Activated T-helper 17 cell treated with anti-CD3 and anti-CD28 coated beads, Interleukin-2, amount 50 U/mL, for 72 hours (primary cell): ENCODE measurements at places on chromosomes 1 and 21.
A peak's percentile ranks its signal among the peaks of the same experiment; 100 is the strongest.

DNA sequence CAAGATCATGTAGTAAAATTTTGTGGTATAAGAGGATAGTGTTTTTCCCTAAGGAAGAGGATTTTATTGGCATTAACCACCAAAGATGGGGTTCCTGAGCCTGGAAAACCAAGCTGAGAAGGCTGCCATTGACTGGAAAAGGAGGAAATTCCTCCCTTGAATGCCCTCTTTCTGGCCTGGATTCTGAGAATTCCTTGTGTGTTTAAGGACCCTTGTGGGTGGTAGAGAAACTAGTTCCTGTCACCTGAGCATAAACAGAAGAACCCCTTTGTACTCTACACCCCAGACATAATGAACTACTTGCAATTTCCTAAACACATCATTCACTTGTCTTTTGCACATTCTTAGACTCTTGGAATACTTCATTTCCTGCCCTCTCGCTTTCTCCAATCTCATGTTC is 33.1 kb upstream of the CEP350 start:
- ATAC-seq: no peak

- ATAC-seq: no peak
These were observed 47.2 kb downstream of the VPS26C start for GRCh38 chr21:37219761-37220432.

GRCh38 chr1:47756006-47756405 is 241.2 kb downstream of the TRABD2B start:
- no peak for ATAC-seq

DNA sequence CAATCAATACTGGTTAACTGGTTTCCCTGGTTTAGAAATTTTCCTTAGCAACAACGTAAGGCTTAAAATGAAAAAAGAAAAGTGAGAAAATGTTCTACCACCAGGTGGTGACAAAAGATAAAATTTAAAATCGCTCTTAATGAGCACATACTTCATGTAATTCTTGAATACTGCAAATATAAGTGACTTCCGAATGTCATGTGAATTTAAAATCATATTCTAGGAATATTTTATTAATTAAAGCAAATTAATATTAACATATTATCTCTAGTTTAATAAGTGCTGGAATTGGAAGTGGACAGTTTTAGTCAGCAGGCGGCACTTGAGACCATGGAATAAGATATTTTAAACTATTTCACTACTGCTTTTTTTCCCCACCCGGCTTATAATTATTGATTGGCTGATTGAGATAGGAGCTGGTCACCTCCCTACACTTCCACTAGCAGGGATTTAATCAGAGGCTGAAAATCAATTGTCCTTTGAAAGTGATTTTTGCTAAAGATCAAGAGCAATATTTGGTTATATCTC is 5.0 kb upstream of the ADAMTS1 start:
- ATAC-seq: no peak

DNA sequence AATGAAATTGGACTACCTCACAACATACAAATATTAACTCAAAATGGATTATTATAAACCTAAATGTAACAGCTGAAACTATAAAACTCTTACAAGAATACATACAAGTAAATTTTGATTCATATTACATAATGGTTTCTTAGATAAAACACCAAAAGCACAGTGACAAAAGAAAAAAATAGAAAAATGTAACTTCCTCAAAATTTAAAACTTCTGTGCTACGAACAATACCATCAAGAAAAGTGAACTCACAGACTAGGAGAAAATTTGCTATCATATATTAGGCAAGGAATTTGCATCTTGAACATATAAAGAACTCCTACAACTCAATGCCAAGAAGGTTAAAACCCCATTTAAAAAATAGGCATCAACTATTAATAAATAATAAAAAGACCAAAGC is 31.2 kb downstream of the ANGPTL3 start:
- no peak for ATAC-seq

GRCh38 chr1:232131715-232132391 is 498.1 kb downstream of the SIPA1L2 start:
- ATAC-seq: no peak

GRCh38 chr1:208149776-208150514 is 94.2 kb downstream of the PLXNA2 start:
- no peak for ATAC-seq

DNA sequence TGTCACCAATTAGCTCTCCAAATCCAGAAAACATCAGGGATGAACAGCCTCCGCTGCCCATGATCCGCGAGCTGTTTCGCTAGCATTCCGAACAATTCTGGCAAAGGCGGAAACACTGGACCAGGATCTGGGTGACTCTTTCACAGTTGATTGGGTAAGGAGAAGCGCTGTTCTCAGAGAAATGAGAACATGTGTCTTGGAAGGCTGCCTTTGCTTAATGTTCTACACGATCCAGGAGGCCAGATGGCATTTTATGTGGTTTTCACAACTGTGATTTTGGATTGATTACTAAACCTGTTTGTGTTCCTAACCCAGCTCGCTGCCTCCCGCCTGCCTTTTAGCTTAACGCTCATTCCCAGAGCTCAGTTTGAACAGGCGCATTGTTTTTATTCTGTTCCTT is 144.0 kb downstream of the KIF26B start:
- no peak for ATAC-seq

DNA sequence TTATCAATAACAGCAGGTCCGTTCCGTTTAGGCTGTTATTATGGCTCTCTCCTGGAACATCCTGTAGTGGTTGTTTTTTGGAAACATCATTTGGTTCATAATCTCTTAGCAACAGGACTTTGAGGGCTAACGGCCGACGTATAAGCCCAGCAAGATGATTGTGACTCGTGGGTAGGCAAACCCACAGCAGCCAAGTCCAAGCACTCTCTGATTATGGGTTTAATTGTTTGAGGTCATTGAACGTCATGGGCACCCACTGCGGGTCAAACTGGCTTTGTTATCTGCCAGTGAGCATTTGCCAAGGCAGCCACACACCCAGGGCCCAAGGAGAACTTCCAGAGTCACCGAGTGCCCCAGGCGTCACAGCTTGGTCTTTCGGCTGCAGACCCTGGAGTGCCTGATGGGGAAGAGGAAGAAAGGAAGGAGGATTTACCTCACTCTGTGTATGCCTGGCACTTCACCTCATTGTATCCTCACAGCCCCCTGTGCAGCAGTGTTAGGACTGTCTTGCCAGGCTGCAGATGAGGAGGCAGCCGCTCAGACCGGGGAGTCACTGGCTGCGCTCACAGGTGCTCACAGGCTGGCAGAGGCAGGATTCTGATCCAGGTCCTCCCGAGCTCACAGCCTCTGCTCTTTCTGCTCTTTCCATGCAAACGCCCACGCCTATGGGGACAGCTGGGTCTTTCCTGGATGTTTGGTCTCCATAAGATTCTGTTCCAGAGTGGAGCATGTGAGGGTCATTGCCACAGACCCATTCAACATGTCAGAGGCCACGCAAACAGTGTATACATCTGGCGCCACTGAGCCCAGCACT is 30.8 kb upstream of the EPS8L3 start:
- ATAC-seq: no peak

- ATAC-seq: peak; percentile 44
These were observed 80.6 kb downstream of the TNFSF18 start for GRCh38 chr1:172970186-172970585.

DNA sequence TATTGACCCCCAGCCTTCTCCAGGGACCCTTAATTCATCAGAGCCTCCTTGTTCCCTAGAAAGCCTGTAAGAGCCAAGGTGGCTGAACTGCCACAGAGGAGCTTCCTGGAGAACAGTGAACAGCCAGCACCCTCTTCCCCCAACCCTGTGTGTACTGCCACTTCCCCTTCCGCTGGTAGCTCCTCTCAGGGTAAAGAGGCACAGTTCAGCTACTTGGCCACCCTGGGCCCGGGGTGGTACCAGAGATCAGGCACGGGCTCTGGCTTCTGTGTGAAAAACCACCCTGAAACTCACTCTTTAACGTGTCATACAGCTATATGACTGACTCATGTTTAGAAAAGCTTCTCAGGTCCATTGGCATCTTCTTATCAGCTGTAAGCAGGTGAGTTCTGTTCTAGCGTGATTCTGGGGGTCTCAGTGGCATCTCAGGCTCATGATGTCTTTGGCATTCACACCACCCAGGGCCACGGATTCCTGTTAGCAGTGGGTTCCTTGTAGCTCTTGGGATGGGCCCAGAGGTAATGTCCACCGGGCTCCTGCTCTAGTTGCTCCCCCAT is 22.4 kb downstream of the ARMH1 start:
- peak; percentile 79 for ATAC-seq
